Activated T-helper 17 cell treated with anti-CD3 and anti-CD28 coated beads, Interleukin-2, amount 50 U/mL, for 72 hours (primary cell): ENCODE measurements at places on chromosomes 11 and 22. TPM values are rescaled to one million over a fixed set of nuclear protein-coding genes. Genes with fewer than 3 reads are reported as not detected.
A peak's percentile ranks its signal among the peaks of the same experiment; 100 is the strongest.

DNA sequence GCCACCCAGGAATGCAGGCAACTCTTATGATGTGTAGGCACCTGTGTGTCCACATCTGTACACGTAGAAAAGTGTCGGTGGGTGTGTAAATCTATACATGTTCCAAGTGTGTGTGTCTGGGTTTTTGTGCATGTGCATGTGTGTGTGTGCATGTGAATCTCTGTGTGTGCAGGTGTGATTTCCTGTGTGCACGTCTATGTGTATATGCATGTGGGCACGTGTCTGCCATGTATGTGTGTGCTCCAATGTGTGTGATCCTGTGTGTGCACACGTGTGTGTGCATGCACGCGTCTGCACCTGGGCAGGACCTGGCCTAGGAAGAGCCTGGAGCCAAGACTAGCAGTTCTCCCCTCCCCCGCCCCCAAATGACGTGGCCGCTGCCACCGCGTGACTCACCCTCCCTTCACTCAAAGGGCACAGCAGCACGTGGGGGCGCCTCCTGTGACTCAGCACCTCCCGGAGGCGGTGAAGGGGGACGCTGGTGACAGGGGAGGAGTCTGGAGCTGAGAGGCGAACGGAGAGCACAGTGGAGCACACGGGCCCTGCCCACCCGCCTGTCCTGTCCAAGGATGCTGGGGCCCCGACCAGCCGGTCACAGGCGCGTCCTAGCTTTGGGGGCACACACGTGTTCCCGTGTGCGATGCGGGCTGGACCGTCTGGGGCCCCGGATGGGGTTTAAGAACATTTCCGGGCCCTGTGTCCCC, 10.1 kb downstream of the PIM3 start:
- ATAC-seq, result peak; percentile 87

NXPE4 gene
- total RNA-seq, result not detected

DNA sequence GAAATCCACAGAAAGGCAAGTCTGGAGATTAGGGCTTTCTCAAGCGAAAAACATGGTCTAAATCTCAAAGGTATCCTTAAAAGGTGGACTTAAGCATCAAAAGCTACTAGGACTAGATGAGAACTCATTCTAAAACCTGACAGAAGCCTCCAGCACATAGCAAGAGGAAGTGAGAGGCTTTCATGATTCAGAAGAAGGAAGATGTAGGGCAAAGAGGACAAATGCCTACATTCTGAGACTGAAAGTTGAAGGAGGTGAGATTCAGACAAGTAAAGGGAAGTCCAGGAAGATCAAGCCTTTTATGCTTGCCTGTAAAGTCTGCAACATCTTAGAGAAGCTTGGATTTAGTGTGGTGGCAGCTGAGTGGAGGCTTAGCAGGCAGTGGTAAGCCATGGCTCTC, 98.9 kb downstream of the PGR start:
- ATAC-seq, result no peak

OR6T1 gene
- not detected for total RNA-seq

OR4D5 gene
- total RNA-seq, result not detected
